Endothelial cell of umbilical vein (primary cell): ENCODE measurements at places on chromosomes 12 and 14. TPM values are rescaled to one million over a fixed set of nuclear protein-coding genes. Genes with fewer than 3 reads are reported as not detected.

DNA sequence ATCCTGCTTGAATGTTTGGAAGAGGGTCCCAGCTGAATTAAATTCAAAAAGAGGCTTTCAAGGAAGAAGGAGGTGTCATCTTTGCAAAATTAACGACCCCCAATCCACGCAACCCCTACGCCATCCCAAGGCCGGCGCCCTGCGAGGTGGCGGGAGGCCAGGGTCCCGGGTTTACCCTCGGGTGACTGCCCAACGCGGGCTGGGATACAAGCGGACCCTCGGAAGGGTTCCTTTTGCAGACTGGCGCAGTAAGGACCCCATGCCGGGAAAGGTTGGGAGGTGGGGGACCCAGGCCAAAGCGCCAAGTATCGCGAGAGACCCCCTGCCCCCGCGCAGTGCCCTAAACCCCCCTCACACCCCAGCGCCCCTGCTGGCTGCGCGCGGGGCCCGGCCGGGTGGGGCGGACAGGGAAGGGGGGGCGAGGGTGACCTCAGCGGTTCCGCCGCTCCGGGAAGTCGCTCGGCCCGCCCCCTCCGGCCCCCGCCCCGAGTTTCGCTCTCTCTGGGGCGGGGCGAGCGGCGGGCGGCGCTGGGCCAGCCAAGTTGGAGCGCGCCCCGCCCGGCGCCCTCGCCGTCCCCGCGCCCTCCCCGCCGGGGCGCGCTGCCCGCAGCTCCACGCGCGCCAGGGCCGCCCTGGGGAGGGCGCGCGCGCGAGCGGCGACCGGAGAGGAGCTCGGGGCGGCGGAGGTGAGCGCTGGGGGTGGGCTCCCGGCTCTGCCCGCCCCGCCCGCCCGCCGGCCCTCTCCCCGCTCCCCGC, 708 bp upstream of the ZBTB42 start:
- peak; percentile 62 for DNase-seq

DNA sequence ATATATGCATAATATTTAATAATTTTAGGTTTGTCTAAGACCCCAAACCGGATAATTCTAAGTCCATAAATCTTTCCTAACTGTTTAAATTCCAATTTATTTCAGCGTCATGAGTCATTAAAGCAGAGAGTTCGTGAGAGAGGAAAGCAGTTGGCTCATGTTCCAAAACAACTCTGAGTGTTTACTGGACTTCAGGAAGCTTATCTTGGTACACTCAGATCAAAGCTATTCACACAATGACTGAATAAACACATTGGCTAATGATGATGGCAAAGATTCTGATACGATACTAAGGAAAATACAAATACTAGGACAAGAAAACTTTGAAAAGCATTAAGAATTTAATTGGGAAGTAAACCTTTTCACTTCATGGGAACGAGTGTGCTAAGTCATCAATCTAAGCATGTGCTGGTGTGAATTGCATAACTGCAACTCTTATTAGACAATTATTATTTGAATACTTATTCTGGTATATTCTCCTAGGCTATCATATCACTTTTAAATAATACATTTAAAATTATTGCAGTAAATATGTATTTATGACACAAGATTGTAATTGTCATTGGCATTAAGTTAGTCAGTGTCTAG, 34.8 kb upstream of the CLEC14A start:
- peak; percentile 99 for DNase-seq

GRCh38 chr12:58458102-58458501, 462.2 kb downstream of the LRIG3 start:
- DNase-seq = no peak

The TAS2R20 gene
- 2.2 and 3.3 TPM in 2 replicates for total RNA-seq

GRCh38 chr12:62123721-62124203, 136.4 kb upstream of the USP15 start:
- peak; percentile 31 for DNase-seq
